ENCODE measurements at places on chromosomes 1 and 21.

DNA sequence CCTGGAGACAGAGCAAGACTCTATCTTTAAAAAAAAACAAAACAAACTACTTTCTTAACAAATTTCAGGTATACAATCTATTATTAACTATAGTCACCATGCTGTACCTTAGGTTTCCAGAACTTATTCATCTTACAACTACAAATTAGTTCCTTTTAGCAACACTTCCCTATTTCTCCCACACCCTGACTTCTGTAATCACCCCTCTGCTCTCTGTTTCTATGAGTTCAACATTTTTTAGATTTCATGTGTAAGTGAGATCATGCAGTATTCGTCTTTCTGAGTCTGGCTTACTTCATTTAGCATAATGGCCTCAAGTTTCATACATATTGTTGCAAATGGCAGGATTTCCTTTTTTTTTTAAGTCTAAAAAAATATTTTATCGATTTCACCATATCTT, 77.9 kb upstream of the LPGAT1 start:
- no peak for DNase-seq

- no peak for DNase-seq
These were observed 46.5 kb downstream of the ZNHIT6 start for GRCh38 chr1:85661767-85662166.

- no peak for DNase-seq
These were observed 165.4 kb upstream of the DPT start for GRCh38 chr1:168894397-168894903.

- DNase-seq = peak; percentile 13
These were observed 32.7 kb upstream of the ETV3 start for GRCh38 chr1:157170677-157171515.

GRCh38 chr1:183723571-183723970, 70.5 kb upstream of the APOBEC4 start:
- no peak for DNase-seq

DNA sequence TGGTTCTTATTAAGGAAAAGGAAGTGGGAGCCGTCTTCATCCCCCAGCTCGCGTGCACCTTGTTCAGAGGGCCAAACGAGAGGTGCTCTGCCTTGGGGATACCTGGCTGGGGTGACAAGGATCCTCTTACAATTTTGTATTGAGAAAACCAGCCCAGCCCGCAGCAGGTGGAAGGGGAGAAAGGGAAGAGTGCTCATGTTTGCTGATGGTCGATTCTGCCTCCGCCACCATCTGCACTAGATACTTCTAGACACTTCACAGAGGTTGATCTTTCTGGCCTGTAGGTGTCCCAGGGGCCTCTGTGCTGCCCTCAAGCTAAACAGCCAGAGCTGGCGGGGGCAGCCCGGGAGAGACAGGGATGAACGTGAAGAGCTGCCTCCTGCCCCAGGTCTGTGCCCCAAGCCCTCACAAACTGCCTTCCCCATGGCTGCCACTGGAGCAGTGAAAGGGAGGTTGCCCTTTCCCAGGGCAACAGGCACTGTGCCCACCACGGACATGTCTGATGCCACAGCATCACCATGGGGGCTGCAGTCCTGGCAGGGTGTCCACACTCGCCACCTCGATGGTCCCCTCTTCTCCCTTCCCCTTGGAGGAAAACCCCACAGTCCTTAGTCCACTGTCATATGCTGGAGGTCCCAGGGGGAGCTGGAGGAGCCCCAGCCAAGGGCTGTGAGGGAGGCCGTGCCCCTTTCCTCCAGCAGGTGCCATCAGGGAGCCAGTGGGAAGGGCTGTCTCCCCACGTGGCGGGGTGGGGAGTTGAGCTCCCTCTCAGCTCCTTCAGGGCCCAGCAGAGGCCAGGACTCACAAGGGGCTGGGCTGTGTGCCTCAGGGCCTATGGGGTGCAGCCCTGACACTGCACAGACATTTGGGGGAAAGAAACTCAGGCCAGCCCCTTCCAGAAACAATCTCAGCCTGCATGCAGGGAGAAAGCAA, 8.1 kb downstream of the ADPRS start:
- no peak for DNase-seq

- DNase-seq = no peak
These were observed 62.1 kb downstream of the FH start for GRCh38 chr1:241457421-241457820.

DNA sequence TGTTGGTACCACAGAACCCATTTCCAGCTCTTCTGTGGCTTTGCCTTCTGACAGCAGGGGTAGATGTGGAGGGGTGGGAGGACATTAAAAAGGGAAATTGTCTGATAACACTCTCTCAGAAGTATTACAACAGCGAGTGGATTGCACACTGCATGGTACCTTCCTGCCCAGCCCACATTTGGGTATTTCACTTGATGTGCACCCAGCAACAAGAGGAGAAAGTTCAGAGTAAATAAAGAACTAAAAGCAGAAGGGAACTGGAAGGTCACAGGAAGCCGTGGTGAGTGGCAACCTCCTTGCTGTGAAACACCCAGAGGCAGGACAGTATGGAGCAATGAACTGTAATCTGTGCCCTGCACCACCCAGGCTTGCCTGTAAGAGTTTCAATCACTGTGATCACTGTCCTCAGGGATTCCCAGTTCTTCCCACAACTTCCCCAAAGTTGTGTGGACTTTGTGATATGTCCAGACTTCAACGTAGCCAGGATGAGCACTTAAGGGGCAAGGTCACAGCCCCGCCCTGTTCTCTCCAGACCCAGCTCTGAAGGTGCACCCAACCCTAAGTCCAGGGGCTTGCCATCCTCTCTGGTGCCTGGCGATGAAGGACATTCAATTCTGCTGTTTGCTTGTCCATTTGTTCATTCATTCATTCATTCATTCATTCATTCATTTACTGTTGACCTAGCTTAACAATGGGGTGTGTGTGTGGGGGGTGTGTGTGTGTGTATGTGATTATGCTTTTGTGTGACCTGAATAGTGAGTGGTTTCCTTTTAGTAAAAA, 18.7 kb upstream of the F5 start:
- no peak for DNase-seq

DNA sequence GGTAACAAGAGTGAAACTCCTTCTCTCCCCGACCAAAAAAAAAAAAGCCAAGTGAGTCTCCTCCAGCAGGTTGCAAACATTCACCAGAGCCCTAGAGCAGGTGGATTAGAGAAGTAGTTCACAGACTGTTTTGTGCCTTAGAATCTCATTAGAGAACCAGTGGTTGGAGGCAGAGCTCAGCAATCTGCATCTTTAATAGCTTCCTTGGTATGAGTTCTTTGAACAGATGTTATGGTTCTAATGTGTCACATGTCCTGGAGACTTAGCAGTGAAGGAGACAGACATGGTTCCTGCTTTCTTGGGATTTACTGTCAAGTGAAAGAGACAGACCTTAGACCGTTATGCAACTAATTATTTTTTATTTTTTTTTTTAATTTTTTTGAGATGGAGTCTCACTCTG, 26.8 kb downstream of the SESN2 start:
- DNase-seq = no peak

DNA sequence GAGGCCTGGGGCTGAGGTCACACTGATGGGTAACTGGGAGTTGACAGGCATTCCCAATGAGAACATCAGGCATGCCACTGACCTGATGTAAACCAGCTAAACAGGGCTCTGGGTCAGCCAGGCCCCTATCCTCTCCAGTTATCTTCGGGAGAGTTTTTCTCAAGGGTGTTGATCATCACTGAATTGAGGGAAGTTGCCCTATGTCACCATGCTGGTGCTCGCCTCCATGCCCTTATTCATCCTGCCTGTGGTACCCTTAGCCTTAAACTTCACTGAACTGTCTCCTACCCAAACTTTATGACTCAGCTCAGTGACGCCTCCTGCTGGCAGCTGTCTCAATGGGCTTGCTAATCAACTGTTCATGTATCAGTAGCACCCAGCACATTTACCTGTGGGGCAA, 80.7 kb upstream of the TNR start:
- DNase-seq = no peak

DNA sequence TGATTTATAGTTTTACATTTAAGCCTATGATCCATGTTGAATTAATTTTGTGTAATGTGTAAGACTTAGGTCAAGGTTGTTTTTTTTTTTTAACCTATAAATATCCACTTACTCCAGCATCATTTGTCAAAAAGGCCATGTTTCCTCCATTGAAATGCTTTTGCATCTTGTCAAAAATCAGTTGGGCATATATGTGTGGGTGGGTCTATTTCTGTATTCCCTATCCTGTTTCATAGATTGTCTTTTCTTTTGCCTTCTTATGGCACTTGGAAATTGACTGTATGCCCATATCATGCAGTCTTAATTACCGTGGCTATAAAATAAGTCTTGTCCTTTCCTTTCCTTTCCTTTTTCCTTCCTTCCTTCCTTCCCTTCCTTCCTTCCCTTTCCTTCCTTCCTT, 138.2 kb downstream of the PRDM2 start:
- no peak for DNase-seq

Data from NCI-H748 treated with DMSO at 0.1 percent for 48 hours (cell line).